ENCODE measurements at places on chromosomes 1 and 21.

DNA sequence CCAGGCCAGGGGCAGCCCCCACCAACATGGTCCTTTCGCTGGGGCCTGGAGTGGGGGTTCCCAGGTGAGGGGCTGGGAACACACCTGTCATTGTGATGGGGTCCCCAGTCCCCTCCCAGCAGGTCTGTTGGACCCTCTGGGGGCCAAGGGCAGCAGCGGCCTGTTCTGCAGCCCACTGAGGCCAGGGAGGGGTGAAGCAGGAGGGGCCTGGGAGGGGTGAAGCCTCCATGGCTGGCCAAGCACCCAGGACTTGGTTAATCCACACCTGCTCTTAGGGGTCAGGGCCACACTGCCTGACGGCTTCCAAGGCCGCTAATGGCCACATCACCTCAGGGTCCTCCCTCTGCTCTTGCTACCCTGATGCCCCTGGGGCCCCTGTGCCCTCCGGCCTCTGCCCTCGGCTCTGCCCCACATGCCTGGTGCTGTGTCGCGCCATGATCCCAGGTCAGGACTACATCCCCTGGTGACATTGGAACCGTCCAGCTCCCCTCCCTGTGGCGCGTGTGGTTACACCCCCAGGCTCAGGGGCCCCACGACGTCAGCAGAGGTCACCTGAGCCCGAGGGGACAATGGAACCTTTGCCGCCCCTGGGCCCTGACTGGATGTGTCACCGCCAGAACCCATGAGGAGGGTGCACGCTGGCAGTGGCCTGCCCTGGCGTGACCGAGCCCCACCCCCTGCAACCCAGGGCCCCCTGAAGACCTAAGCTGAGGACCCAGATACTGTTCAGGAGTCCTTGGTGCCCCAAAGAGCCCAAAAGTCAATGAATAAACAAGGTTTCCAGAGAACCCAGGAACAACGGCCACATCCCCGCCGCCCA, 7.0 kb downstream of the TNFRSF18 start:
- no peak for DNase-seq

GRCh38 chr1:190595438-190595837, 117.8 kb upstream of the BRINP3 start:
- DNase-seq: no peak

DNA sequence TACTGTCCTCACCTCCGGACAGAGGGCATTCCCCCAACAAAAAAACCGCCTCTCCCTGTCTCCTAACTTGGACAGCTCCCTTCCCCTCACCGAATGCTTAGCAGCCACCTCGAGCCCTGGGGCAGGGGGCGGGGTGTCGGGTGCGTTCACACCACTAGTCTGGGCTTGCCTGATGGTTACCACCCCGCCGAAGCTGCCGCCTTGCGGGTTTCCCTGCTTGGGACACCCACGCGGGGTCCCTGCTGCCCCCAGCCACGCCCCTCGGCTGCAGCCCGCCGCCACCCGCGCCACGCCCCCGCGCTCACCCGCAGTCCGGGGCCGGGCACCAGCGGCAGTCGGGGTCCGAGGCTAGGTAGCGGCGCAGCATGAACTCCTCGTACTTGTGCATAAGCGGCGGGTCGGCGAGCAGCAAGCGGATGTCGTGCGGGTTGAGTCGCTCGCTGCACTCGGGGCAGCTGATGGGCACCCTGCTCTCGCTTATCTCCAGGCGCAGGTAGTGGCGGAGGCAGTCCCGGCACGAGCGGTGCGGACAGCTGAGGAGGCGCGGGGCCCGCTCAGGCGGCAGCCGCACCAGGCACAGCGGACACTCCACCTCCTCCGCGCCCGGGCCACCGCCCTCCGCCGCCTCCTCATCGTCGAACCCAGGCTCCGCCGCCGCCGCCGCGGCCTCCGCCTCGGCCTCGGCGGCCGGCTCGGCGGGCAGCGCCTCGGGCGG, 706 bp downstream of the RNF19B start:
- DNase-seq: no peak

- no peak for DNase-seq
Measured at GRCh38 chr1:3085721-3086120, 16.7 kb downstream of the PRDM16 start.

DNA sequence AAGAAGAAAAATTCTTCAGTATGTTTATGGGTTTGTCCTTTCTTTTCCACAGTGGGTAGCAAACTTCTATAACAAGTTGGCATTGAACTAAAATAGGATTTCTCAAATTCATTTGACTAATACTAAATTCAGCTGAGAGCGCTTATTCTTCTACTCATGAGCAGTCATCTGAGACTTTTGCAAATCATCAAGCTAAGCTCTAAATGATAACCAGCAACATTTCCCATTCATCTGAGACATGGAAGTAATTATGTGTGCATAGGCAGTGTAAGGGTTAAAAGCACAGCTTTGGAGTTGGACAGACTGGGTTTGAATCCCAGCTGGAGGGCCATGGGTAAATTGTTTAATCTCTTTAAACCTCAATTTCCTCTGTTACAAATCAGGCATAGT, 18.3 kb upstream of the CNR2 start:
- DNase-seq: no peak

- DNase-seq: no peak
Measured at GRCh38 chr1:26529655-26530409, at the start of gene RPS6KA1. Gene RPS6KA1 (plus strand): TSS chr1:26529761. CDS start chr1:26529921, 160 bp downstream.

- no peak for DNase-seq
Measured at GRCh38 chr1:3213730-3214129, 144.7 kb downstream of the PRDM16 start.

GRCh38 chr1:38267037-38268036, 220.7 kb upstream of the POU3F1 start:
- no peak for DNase-seq

GRCh38 chr21:36959020-36959835, 7.2 kb downstream of the HLCS start:
- DNase-seq: no peak

DNA sequence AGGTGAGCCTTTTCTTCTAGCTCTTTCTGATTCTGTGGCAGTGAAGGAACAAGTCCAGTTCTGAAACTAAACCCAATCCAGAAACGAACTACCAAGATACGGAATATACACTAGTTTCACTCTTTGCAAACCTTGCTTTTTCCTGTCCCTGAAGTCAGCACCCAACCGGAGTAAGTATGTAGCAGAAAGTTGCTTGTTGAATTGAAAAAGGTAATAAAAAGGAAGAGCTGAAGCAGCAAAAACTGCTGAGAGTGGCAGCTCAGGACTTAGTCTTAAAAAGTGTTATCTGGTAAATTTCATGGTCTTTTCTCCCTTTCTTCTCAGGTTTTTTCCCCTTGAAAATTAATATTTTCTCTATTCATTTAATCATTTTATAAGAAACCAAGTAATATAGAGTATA, 9.4 kb upstream of the NT5C1A start:
- DNase-seq: no peak

DNA sequence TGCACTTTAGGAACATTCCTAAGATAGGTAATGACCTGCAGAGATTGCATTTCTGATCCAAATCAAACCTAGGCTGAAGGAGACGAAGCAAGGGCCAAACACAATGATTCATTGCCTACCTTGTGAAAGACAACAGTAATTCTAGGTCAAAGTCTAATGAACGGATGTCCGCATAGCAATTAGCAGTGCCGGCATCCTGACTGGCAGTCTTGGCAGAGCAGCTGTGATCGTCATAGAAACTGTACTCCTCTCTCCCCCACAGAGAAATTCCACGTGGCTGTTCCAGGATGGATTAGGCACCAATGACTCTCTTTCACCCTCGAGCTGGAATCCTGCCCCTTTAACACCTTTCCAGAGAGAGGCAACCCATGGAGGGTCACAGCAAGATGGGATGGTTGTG, 28.9 kb upstream of the VAV3 start:
- no peak for DNase-seq

DNA sequence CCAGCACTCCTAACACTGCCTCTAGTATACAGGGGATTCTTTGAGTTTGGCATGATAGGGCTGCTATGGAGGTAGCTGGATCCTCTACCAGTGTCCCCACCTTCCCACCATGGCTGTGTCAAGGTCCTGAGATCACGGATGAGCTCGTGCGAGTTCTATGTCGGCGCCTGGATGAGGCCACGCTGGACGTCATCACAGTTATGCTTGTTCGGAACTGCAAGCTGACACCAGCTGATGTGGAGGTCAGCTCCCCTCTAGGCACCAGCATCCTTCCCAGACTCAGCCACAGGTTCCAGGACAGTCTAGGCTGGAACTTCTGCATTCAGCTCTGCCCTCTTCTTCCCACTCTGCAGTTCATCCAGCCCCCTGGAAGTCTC, 15.2 kb downstream of the HYI start:
- DNase-seq: no peak

DNA sequence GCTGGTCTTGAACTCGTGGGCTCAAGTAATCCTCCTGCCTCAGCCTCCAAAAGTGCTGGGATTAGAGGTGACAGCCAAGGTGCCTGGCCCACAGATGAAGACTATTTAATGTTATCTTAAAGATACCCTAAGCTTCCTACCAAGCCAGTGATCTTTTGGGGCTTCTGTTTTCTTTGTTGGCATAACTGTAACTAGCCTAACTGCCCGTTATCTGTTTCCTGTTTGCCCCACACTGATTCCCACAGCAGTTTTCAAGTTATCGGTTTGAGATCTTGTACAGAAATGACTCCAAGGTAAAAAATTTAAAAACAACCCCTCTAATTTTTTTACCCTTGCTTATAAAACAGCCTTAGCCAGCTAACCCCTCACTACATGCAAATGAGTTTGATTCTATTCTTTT, 12.4 kb downstream of the SELL start:
- DNase-seq: no peak

GRCh38 chr1:19678493-19678892, 13.8 kb downstream of the HTR6 start:
- DNase-seq: no peak

DNA sequence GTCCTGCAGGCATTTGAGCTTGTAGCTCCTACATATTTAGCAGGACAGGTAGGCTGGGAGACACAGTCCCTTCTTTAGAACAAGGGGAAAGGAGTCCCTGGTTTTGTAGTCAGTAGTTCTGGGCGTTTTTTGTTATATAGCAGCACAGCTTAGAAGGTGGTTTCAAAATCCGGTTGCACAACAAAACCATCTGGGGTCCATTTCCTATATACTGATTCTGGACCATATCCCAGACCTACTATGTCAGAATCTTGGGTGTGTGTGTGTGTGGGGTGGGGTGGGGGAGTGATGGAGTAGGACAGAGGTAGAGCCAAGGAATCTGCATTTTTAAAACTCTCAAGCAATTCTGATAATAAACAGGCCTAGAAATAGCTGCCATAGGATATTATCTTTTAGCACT, 21.6 kb downstream of the METTL13 start:
- no peak for DNase-seq

- DNase-seq: no peak
Measured at GRCh38 chr1:200982071-200982945, 41.2 kb downstream of the KIF21B start.

- DNase-seq: no peak
Measured at GRCh38 chr1:15968172-15968571, 7.7 kb downstream of the ZBTB17 start.

- DNase-seq: no peak
Measured at GRCh38 chr1:86957221-86957620, 42.8 kb downstream of the HS2ST1 start.

DNA sequence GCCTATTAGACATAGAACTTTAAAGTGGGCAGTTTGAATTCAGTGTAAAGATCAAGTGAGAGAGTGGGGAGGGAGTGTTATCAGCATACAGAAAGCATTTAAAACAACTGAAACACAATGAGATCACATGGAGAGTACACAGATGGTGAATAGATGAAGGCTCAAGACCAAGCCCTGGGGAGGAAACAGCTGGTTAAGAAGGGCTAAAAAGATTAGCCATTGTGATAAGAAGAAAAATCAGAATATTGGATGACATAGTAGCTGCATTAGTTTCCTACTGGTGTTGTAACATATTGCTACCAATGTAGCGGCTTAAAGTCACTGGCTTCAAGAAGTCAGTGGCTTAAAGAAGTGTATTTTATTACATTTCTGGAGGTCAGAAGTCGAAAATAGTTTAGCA, 443.4 kb upstream of the RGS18 start:
- no peak for DNase-seq

DNA sequence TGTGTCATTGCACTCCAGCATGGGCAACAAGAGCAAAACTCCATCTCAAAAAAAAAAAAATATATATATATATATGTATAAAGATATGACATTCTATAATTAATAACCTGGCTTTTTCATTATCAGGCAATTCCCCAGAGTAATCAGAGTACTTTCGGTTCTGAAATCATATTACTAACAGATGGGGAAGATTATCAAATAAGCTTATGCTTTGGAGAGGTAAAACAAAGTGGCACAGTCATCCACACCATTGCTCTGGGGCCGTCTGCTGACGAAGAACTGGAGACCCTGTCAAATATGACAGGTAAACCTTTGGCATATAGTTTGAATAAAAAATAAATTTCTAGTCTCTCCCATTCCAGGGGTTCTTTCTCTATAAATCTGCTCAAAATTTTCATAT, 58.5 kb upstream of the SH3GLB1 start:
- no peak for DNase-seq

GRCh38 chr1:182608845-182609610, 4.8 kb upstream of the RGS16 start:
- no peak for DNase-seq

GRCh38 chr21:46435786-46436227, 22.9 kb upstream of the DIP2A start:
- DNase-seq: no peak

DNA sequence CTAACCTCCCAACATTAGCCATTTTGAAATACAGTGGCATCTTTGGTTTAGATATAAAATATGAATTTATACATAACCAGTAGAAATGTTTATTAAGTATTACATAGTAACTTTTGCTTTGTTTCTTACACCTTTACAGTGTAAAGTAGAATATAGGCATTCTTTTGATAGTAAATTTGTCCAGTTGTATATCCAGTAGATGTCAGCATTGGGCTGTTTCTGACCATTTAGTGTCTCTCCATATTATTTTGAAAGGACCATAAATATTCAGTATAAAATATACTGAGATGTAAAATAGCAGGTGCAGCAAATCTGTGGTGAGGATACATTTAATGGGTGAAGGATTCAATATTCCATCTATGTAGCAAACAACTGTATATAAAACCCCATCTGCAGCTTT, 115.8 kb upstream of the ZRANB2 start:
- DNase-seq: peak; percentile 4

- no peak for DNase-seq
Measured at GRCh38 chr1:83816836-83817235, 182.1 kb downstream of the TTLL7 start.

DNA sequence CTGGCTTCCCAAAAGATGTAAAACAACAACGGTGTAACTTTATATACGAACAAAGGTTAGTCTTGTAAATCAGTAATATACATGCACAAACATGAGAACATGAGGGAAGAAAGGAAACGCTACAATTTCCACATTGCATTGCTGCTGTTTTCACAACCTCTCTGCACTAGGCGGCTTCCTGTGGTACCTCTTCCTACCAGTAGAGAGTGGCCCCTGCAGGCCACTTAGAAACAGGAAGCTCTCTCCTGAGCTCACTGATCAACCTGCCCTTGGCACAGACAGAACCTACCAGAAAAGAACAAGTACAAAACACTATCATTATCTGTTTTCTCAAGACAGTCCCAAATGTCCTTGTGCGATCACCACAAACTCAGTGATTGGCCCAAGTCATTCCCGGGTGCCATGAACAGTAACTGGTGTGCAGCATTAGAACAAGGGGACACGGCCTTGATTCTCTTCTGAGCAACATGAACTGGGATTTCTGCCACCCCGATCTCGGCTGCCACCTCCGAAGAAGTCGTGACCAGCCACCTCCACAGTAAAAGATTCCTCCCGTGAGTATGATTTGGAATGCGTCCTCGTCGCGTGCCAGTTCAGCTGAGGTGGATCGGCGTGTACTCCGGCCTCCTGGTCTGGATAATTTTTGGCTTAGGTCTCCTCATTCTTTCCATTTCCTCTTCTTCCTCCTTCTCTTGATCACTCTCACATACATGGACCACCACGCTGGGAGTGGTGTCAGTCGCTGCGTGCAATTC, 5.7 kb upstream of the KCNE1 start:
- no peak for DNase-seq

Measured in non-pigmented ciliary epithelial cell (primary cell).